ENCODE measurements at places on chromosomes 11 and 22.

- DNase-seq: no peak
These were observed 9.6 kb upstream of the EMID1 start for GRCh38 chr22:29195964-29196666.

GRCh38 chr22:24002272-24002671 lies 3.0 kb downstream of the GSTT4 start:
- DNase-seq: no peak

- no peak for DNase-seq
These were observed 47.3 kb downstream of the GRAMD1B start for GRCh38 chr11:123477205-123477907.

DNA sequence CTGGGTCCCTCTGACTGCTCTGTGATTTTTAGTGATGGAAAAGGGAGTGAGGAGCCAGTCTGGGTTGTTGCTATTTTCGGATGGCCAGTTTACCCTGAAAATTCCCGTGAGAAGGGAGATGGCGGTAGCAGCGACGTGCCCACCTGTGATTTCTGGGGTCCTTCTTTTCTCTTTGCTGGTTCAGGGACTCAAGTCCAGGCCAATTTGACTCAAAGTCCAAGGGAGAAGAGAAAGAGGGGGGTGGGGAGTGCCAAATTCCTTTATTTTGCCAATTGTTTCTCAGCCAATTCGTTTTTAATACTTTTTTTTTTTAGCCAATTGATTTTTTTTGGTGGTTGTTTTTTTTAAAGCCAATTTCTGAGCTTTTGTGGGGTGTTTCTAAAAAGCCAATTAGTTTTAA lies 6.9 kb downstream of the IGF2 start:
- DNase-seq: no peak

DNA sequence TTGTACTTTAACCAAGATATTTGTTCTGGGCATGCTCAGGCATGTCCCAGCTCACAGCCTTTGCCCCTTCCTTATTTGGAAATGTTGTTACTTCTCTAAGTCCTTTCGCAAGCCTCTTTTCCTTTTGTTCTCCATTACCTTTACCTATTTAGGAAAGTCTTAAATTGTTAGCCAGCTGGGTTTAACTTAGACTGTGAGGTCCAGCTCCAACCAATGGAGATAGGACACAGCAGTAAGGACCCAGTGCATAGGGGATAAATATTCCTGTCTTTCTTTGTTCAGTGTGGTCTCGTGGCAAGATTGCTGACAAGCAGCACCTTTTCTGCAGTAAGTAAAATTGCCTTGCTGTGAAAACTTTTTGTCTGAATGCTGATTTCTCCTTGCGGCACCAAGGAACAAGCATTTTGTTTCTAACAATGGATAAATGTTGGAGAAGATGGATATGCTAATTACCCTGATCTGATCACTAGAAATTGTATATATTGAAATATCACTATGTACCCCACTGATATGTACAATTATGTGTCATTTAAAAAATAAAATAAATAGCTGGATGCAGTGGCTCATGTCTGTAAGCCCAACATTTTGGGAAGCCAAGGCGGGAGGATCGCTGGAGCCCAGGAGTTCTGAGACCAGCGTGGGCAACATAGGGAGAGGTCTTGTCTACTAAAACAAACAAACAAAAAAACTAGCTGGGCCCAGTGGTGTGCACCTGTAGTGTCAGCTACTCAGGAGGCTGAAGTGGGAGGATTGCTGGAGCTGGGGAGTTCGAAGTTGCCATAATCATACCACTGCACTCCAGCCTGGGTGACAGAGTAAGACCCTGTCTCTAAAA lies 31.9 kb upstream of the FTH1 start:
- DNase-seq: no peak

DNA sequence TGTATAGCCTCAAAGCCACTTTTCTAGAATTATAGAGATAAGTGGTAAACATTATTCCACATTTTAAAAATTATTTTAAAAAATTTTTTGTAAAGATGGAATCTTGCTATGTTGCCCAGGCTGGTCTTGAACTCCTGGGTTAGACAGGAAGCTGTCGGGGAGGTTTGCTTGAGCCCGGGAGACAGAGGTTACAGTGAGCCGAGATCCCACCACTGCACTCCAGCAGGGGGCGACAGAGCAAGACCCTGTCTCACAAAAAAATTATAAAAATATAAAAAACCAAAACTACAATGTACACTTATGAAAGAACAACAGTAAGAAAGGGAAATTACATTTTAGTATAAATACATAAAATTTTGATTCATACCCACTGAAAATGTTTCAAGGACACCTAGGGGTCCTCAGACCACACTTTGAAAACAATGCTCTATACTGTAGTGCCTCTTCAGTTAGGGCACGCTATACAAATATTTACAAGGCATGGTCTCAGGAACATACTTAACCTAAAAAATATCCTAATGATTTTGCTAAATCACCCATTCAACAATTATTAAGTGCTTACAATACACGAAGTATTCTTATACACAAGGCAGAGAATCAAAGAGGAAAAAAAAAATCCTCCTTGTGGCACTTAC lies 111.2 kb downstream of the MRTFA start:
- DNase-seq: peak; percentile 64

DNA sequence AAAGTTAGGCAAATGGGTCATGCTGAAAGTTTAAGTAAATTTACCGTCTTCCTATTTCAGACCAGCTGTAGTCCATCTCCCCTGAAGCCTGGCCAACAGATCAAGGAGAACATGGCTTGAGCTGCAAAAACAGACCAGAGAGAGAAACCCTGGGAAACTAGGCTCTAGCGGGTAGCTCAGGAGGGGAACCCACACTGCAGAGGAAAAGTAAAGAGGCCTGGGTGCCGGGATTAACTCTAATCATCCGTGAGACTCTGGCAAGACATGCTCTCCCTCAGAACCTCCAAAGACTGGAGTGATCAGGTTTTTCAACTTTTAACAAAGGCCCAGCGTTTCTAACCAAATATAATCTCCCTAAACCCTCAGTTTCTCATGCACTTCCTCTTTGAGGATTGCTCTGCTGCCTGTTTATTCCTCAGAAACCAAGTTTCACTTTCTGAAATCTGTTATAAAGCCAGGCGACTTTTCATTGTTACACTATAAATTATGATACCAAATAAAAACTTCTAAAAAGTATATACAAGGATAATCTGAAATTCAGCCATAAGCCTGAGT lies 67.5 kb downstream of the GAB2 start:
- no peak for DNase-seq

GRCh38 chr11:67083786-67084366 lies 27.2 kb downstream of the RHOD start:
- DNase-seq: no peak

DNA sequence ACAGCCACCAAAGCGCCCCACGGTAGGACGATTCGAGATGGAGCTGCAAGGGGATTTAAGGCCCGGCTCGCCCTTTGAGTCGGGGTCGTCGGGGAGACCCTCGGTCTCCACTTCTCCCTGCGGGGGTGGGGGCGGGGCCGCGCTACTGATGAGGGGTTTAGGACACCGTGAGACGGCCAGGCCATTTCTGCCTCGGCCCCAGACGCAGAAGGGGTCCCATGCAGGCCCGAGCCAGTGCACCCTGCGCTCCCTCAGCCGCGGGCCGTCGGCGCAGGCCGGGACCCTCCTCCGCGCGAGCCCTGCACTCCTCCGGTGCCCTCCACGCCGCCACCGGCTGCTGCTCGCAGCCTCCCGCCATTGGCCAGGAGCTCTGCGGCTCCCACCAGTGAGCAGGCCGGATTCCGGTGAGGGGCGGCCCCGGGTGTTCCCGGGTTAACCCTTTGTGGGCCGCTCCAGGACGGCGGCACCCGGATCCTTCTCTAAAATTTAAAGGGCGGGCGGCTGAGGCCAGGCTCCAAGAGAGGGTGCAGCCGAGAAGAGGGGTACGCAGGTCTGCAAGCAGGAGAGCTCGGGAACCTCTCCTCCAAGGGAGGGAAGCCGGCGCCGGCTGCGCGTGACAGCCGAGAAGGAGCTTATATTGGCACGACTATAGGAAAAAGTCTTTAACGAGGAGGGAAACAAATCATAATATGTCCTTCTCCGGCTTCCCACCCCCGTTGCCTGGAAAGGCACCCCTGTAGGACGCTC lies 18.0 kb downstream of the CREB3L1 start:
- peak; percentile 64 for DNase-seq

DNA sequence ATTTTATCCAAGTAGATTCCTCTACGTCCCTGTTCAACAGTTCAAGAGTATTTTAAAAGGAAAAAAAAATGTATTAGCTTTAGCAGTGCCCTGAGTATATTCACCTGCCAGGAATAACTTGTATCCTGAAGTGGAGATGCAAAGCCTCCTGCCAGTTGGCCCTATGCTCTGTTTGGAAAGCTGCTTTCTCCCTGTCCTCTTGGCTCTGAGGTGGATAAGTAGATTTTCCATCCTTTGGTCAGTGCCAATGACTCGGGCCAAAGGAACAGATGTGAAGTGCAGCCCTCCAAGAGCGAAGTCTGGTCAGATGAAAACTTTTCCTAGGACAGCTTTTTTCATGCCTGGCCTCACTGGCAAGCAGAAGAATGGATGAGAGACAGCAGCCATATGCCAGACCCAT lies 839.9 kb upstream of the TENM4 start:
- DNase-seq: no peak

DNA sequence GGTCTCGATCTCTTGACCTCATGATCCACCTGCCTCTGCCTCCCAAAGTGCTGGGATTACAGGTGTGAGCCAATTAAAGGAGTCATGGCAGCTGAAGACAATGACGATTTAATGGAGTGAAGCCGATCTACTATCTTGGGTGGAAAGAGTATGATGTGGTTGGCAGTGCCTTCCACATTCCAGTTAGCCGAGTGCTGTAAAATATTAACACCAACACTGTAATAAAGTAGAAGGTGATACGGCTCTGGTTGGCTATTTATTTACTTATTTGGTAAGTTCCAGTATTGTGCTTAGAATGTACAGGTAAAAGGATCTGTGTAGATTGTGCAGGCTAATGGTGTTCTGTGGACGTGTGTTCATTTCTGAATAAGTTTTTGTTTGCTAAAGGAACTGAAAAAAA lies 149.6 kb upstream of the MTMR2 start:
- no peak for DNase-seq

- DNase-seq: no peak
These were observed 147.9 kb upstream of the DDI1 start for GRCh38 chr11:103888541-103888951.

DNA sequence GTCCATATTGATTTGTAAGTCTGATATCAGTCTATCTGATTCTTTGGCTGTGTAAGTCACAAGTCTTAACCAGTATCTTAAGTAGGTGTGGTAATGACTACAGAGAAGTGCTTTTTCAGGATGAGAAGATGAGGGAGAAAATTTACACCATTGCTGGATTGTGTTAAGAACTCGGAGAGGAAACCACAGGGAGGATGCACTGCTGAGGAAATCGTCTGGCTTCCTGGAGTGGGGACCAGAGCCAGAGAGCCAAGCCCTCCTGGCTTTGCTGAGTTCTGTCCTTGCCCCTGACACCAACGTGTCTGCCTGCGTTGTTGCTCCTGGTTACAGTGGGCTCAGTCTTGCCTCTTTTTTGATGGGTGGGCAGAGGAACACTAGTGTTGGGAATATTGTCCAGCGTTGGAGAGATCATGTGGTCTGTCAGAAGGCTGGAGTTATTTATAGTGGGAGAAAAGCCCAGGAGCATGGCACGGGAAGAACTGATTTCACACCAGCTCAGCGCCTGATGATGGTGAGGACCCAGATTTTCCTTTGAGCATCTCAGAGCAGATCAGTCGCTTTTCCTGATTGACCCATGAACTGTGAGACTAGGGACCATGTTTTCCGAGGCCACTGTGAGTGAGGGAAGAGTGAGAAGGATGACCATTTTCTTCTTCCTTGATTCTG lies 29.6 kb downstream of the MARK2 start:
- no peak for DNase-seq

- DNase-seq: no peak
These were observed 18.7 kb downstream of the CELSR1 start for GRCh38 chr22:46518542-46519325.

- no peak for DNase-seq
These were observed 34.0 kb upstream of the A4GALT start for GRCh38 chr22:42754658-42755057.

DNA sequence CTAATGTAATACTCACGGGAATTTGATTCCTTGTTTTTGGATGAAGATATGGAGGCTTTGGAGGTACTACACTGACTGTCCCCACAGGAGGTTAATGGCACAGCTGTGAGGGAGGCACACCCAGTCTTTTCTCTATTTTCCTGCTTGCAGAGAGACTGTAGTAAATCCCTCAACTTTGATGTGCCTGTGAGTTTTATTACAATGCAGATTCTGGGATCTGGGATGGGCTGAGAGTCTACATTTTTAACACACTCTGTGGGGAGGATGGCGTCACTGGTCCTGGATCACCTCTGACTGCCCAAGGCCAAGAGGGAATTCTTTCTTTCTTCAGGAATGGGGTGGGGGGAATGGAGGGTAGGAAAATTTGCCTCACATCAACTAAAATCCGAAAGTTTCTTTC lies 80.2 kb upstream of the NTM start:
- DNase-seq: no peak

- no peak for DNase-seq
These were observed 132.1 kb downstream of the RAB38 start for GRCh38 chr11:88043149-88043548.

DNA sequence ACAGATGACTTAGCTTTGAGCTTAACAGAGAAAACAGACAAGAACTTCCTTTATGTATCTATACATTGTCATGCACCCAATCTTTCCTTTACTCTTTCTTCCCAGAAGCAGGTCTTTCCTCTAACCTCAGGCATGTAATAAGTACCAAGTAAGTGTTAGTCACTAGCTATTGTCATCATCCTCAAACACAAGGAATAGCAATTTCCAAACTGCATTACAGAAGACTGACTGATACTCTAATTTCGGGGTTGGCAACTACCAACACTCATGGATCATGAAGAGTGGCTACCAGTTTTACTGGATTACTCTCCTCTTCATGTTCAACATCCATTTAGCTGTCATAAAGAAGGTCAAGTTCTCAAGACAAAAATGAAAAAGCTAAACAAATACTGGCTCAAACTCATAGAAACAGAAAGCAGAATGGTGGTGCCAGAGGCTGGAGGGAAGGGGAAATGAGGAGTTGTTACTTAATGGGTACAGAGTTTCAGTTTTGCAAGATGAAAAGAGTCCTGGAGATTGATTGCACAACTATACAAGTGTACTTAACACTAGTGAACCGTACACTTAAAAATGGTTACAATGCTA lies 111.6 kb downstream of the SIK3 start:
- no peak for DNase-seq

DNA sequence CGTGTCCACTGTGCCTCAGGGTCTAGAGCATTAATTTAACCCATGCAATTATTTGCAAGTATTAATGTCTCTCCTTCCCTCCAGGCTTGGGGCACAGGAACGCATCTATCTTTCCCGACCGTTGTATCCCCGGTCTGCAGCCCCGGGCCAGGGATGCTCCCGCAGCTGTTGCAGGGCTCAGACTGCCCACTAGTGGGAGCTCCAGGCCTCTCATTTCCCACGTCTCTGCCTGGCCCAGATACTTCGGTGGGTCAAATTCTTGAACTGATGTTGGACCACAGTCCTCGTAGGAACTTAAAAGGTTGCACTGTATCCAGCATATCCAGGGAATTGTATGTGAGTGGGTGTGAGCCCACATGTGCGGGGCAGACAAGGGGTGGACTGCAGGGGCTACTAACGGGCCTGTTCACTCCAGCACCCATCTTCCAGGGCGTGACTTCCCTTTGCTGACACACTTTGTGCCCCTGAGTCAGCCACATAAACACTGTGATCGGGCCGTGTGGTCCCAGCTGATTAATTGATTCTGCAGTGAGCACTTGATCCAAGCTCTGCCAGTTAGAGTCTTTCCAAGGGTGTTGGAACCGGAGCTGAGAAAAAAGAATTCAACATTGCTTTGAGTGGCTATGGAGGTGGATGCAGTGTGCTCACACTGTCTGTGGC lies 451.3 kb downstream of the TBC1D22A start:
- no peak for DNase-seq

Measured in stimulated activated CD4-positive, alpha-beta T cell treated with anti-CD3 and anti-CD28 coated beads, Interleukin-15, amount 100 ng/mL, for 1 hour (primary cell).